ENCODE measurements at places on chromosomes 13 and 19.

GRCh38 chr13:21616880-21617279 lies 12.9 kb upstream of the MICU2 start:
- no peak for DNase-seq

DNA sequence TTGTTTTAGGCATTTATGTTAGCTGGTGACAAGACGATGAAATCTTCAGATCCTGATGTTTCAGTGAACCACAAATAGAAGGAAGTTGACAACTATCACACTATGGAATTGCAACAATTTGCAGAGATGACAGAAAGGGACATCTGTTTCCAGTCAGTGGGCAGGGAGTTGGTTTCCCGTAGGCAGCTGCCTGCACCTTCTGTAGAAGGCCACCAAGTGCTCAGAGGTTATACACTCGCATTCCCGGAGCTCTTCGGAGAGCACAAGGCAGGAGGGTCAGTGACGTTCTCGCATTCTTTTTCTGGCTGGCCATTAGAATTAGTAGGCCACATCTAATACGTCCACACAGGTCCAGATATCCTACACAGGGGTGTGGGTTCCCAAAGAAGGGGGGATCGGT lies 129.4 kb downstream of the SHISA2 start:
- DNase-seq: no peak

- no peak for DNase-seq
Measured at GRCh38 chr13:100323937-100324336, 235.0 kb downstream of the PCCA start.

- no peak for DNase-seq
Measured at GRCh38 chr13:106197496-106197895, 338.0 kb downstream of the EFNB2 start.

GRCh38 chr13:92452840-92453239 lies 773.8 kb upstream of the GPC6 start:
- DNase-seq: no peak

GRCh38 chr13:51623473-51623872 lies 39.2 kb downstream of the WDFY2 start:
- no peak for DNase-seq

DNA sequence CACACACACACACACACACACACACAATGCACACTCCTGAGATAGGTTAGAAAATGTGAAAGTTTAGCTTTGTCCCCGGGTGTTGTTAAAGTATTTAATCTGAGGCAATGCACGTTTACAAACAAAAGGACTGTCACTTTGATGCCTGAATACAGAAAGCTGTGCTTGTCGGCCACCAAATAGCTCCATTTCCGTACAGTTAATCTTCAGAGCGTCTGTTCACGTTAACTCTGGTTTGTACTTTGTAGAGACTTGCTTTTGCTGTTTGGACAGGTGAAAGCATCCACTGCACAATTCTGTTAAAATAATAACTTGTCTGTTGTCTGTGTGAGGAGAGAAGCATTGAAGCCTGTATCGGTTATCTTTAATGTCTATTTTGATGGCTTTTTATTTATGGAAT lies 267.8 kb downstream of the FGF9 start:
- no peak for DNase-seq

DNA sequence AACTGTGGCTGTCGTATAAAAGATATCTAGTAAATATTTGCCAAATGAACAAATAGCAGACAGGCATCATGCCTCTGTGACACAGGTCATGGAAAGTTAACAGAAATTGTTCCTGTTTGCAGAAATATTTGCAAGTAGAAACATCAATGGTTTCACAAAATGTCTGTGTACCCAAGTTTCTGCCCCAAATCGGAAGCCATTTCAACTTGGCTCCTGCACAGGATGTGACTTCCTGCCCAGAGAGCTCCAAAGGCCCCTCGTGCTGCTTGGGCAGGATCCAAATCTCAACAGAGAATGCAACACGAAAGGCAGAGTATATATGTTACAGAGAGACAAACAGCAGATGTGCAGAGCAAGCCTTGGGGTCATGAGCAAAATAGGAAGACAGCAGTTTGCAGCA lies 95.5 kb upstream of the SERP2 start:
- DNase-seq: no peak

DNA sequence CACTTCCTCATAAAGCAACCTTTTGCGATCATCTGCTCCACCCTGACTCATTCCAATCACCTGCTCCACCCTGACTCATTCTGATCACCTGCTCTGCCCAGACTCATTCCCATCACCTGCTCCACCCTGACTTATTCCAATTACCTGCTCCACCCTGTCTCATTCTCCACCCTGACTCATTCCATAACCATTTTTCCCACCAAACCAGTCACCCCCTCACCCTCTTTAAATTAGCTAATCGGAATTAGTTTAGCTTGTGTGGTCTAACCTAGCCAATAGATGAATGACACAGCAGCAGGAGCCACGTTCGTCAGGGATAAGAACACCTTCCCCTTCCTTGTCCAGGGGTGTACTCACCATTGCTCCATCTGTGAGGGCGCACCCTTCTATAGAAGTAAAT lies 134.0 kb downstream of the COG6 start:
- no peak for DNase-seq

- no peak for DNase-seq
Measured at GRCh38 chr19:40254714-40255418, 28.4 kb upstream of the CCNP start.

- no peak for DNase-seq
Measured at GRCh38 chr13:39740761-39741160, 85.3 kb downstream of the COG6 start.

DNA sequence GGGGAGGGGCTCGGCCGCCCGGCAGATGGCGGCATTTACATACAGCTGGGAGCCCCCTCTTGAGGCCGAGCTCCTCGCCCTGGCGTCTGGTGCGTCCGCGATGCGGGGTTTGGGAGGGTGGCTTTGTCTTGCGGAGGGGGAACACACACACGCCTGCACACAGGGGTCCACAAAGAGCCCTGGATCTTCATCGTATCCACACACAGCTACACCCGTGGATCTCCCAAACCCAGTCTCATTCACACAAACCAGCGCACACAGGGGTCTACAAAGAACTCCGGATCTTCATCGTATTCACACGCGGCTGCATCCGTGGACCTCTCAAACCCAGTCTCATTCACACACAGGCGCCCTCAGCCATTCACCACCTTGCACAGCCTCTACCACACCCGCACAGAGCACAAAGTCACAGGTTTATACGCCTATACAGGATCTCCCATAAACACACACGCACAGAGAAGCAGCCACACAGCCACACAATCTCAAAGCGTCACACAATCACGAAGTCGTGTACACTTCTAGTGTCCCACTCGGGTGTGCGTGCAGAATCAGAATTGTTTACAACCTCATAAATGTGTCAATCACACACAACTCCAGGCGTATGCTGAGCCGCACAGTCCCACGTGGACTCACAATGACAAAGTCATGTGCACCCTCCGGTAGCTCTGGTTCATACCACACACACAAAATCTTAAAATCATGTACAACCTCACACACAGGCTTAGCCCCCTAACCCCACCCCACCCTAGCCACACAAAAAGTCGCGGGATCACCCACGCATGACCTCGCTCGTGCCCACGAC lies 550 bp upstream of the DLL3 start:
- DNase-seq: peak; percentile 81

DNA sequence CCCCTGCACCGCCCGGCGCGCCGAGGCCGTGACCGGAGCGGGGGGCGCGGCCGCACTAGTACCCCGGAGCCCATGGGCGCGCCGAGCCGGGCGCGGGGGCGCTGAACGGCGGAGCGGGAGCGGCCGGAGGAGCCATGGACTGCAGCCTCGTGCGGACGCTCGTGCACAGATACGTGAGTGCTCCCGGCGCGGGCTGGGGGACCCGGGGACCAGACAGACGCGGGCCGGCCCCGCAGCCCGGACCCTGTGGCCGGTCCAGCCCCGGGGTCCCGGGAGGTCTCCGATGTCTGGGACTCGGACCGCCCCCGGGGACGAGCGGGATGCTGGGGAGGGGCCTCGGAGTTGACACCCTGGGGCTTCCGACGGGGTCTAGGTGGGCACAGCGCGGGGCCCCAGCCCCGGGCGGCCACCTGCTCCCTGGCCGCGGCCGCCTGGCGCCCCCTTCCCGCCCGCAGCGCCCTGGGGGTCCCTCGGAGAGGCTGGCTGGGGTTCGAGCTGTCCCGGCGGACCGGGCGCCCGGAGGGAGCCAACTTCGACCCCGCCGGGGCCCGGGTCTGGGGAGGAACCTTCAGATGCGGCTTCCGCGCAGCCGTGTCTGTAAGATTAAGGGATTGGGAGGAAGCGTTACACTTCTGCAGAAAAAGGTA lies 568 bp downstream of the ATP11A start:
- peak; percentile 38 for DNase-seq

GRCh38 chr13:25166306-25166705 lies 5.8 kb downstream of the AMER2 start:
- no peak for DNase-seq

- DNase-seq: no peak
Measured at GRCh38 chr19:11401808-11402543, 17.1 kb downstream of the RGL3 start.

GRCh38 chr13:78182813-78183212 lies 264.2 kb upstream of the EDNRB start:
- no peak for DNase-seq

DNA sequence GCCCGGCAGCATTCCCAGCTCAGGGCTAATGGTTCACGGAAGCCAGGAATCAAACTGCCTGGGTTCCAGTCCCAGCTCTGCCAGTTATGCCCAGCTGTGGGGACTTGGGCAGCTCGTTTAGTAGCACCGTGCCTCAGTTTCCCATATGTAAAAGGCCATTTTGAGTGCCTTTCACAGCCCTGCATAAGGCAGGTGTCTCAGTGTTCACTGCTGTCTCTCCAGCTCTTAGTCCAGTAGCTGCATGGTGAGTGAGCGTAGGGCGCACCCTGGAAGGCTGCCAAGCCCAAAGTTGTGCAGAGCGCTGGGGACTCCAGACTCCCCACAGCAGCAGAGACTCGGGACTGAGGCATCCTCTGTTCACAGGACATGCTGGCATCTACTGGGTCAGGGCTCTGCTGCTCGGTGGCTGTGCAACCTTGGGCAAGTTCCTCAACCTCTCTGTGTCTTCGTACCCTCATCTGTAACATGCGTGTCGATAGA lies 5.5 kb downstream of the RPL28 start:
- no peak for DNase-seq

DNA sequence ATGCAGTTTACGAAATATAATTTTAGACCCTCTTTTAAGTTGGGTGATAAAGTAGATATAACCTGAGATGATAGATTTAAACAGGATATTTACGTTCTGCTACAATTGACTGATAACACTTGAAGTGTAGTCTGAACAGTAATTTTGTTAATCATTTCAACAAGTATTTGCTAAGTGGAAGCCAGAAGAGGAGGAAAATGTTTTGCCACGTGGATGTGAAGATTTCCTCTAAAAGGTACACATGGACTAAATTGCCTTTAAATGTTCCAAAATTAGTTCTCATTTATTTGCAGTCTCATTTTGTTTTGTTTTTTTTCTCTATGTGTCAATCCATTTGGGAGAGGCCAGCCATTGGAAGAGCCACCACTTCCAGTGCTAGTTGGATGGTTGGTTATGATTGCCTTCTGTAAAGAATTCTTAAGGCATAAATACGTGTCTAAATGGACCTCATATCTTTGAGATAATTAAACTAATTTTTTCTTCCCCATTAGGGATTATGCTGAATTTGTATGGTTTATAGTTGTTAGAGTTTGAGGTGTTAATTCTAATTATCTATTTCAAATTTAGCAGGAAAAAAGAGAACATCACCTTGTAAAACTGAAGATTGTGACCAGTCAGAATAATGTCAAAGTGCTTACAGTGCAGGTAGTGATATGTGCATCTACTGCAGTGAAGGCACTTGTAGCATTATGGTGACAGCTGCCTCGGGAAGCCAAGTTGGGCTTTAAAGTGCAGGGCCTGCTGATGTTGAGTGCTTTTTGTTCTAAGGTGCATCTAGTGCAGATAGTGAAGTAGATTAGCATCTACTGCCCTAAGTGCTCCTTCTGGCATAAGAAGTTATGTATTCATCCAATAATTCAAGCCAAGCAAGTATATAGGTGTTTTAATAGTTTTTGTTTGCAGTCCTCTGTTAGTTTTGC lies 2.8 kb downstream of the MIR17HG start:
- DNase-seq: no peak

- DNase-seq: no peak
Measured at GRCh38 chr13:72204291-72204690, 337.3 kb upstream of the DACH1 start.

DNA sequence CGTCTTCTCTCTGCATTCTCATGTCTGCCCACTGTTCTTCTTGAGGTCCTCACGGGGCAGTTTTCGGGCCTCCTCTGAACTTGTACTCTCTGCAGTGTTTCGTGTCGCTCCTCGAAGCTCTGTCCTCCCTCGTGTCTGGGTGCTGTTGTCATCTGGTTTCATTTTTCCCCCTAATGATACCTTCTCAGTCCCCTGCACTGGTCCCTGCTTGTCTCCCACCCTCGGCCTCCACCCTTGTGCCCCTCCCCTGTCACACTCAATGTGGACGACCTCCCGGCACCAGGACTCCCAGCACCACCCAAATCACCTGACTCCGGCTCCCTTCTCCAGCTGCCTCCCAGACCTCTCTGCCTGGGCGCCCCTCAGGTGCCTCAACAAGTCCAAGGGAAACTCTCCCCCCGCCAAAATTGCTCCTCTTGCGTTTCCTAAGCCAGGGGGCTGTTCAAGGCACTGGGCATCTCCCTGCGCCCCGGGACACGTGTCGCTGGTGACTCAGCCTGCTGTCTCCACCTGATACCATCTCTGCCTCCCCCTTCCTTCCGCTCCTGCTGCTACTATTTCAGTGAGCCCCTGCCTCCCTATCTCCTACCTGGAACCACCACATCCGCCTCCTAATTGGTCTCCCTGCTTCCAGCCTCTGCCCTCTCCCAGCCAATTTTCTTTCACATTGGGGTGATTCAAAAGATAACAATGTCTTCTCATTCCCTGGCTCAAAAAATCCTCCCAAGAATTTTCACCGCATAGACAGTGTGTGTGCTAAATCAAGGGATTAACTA lies 49.5 kb downstream of the RFX2 start:
- no peak for DNase-seq

DNA sequence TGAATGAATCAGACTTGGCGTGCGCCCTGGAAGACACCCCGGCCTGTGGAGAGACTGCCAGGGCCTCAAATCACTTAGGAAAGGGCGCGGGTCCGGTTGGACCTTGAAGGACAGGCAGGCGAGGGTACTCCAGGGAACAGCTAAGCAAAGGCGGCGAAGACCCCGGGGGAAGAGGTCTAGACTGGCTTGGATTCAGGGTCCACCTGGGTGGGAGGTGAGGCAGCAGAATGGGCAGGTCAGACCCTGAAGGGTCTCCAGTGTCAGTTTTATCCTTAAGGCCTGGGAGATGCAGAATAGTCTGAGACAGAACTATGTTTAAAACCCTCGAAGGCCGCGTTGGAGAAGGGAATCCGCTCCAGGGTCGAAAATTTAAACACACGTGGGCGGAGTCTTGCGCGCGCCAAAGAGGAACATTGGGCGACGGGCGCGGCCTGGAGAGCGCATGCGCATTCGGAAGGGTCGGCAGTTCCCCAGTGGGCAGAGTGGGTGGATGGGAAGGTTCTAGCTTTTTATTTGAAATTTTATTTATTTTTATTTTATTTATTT lies 567 bp upstream of the SMG9 start:
- peak; percentile 71 for DNase-seq

- no peak for DNase-seq
Measured at GRCh38 chr13:108120302-108120701, 95.0 kb downstream of the LIG4 start.

Measured in endothelial cell (in vitro differentiated cells).